ENCODE measurements at places on chromosomes 7 and 10.

GRCh38 chr7:44727158-44727936, 21.3 kb upstream of the ZMIZ2 start:
- DNase-seq = no peak

GRCh38 chr7:142862786-142863400, 8.0 kb downstream of the EPHB6 start:
- no peak for DNase-seq

GRCh38 chr10:4725917-4726606, 99.9 kb upstream of the AKR1E2 start:
- DNase-seq = no peak

DNA sequence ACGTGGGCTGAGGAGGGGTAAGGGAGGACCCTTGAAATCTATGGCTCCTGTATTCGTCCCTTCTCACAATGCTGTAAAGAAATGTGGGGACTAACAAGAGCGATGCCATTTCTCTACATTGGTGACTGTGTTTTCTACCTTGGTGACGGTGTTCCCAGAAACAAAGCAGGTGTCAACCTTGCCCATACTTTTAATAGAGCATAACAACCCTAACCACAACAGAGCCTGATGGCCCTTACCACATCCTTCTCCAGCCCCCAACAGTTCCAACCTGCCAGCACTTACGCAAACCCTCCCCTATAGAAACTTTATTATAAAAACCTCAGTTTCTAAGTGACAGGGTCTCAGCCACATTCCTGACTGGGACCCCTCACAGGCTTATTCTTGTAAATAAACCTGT, 28.2 kb upstream of the ADCYAP1R1 start:
- DNase-seq = no peak

DNA sequence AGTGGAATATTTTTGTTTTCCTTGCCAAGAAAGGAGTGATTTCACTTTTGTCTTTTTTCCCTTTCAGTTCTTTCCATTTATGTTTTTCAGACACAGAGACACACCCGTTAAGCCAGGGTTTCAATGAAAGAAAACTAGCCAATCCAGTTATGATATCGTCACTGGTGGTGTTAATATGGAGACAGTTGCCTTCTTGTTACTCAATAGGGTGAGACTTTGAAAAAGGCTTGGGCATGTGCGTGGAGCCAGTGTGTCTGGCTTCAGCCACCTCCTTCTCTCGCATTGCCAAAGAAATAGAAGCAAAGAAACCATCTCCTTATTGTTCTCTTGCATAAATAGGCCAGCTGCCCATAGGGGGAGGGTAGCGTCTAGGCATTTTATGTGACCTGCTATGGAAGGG, 84.1 kb upstream of the DLX6 start:
- DNase-seq = no peak

DNA sequence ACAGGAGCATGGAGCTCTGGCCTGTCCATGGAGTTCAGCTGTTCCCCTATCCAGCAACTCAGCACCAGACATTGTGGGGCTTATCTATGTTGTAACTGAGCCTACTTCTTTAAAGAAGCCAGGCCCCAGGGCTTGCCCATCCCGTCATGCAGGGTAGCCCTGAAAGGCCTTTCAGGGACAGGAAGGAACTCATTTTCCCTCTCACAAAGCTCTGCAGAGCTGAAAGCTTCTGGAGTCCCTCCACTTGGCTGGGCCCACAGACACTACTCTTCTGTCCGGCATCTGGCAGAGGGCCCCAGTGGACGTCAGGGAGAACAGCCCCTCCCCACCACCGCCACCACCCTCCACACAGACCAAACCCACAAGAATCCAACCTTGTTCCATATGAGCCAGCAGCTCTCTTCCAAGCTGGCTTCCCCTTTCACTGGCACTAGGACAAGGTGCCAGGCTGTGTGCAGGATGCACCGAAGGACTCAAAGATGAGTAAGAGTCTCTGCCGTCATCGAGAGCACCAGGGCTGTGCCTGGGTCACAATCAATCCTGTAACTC, 33.1 kb downstream of the DENND2A start:
- DNase-seq = no peak

GRCh38 chr7:7181519-7182155, 707 bp upstream of the C1GALT1 start:
- peak; percentile 18 for DNase-seq
